H4 (cell line): ENCODE measurements at places on chromosomes 6 and 20. TPM values are rescaled to one million over a fixed set of nuclear protein-coding genes. Genes with fewer than 3 reads are reported as not detected.

Gene C20orf204
- 0.08 TPM in 1 of 2 replicates, not detected in the other for total RNA-seq

Gene SIRPA
- total RNA-seq = 6.8 and 10.6 TPM in 2 replicates

Gene TRIM40
- total RNA-seq = not detected in 2 replicates

Gene MMP24
- total RNA-seq = 0.33 and 0.68 TPM in 2 replicates

Gene OR2H1
- total RNA-seq = not detected in 2 replicates

Gene CFB
- total RNA-seq = 1.5 and 4.3 TPM in 2 replicates

Gene RAET1G
- not detected in 2 replicates for total RNA-seq

Gene SFT2D1
- 16.0 and 27.6 TPM in 2 replicates for total RNA-seq

Gene MRPS10
- total RNA-seq = 73.5 and 84.6 TPM in 2 replicates

Gene RFX6
- total RNA-seq = not detected in 2 replicates

Gene PSORS1C2
- not detected in 2 replicates for total RNA-seq

Gene ENPP3
- not detected in 2 replicates for total RNA-seq

Gene NKX2-4
- 1.1 and 1.8 TPM in 2 replicates for total RNA-seq

Gene TTLL9
- 0.27 TPM in 1 of 2 replicates, not detected in the other for total RNA-seq

Gene MYB
- total RNA-seq = 0.39 and 1.1 TPM in 2 replicates

Gene ARFRP1
- 24.6 and 36.0 TPM in 2 replicates for total RNA-seq

Gene RNF182
- total RNA-seq = 3.5 and 7.2 TPM in 2 replicates

Gene RTEL1
- 8.6 and 11.6 TPM in 2 replicates for total RNA-seq

Gene DLGAP4
- 10.2 and 12.4 TPM in 2 replicates for total RNA-seq

Gene TNFRSF6B
- total RNA-seq = 0.10 and 0.39 TPM in 2 replicates

Gene WFDC6
- total RNA-seq = not detected in 2 replicates

Gene RAMACL
- 0.04 and 0.08 TPM in 2 replicates for total RNA-seq

Gene EIF2S2
- total RNA-seq = 124 and 131 TPM in 2 replicates

Gene RAET1L
- total RNA-seq = 0.14 TPM in 1 of 2 replicates, not detected in the other

Gene FAXC
- 6.0 and 13.0 TPM in 2 replicates for total RNA-seq

Gene ZNF184
- 7.3 and 10.2 TPM in 2 replicates for total RNA-seq

Gene EPPIN
- not detected in 2 replicates for total RNA-seq

Gene BHLHE23
- total RNA-seq = not detected in 2 replicates

Gene SNAP91
- total RNA-seq = 0.43 and 1.6 TPM in 2 replicates

Gene TMC2
- total RNA-seq = not detected in 2 replicates

Gene SLC32A1
- not detected in 2 replicates for total RNA-seq

Gene BEND6
- total RNA-seq = 10.5 and 18.9 TPM in 2 replicates

Gene FAM83B
- total RNA-seq = not detected in 2 replicates

Gene COL20A1
- 0.27 TPM in 1 of 2 replicates, not detected in the other for total RNA-seq

Gene KHDC1L
- 1.3 TPM in 1 of 2 replicates, not detected in the other for total RNA-seq

Gene WFDC10B
- not detected in 2 replicates for total RNA-seq

Gene SRSF12
- total RNA-seq = not detected in 2 replicates

Gene SLC22A1
- total RNA-seq = not detected in 2 replicates

Gene SLPI
- total RNA-seq = 79.8 and 84.9 TPM in 2 replicates

Gene MRAP2
- not detected in 2 replicates for total RNA-seq

Gene FRK
- 0.21 and 0.39 TPM in 2 replicates for total RNA-seq

Gene LCA5
- 1.3 and 2.4 TPM in 2 replicates for total RNA-seq

Gene COL19A1
- 1.5 TPM in 1 of 2 replicates, not detected in the other for total RNA-seq

Gene SNAP25
- 0.74 and 1.2 TPM in 2 replicates for total RNA-seq

Gene SLC22A23
- 1.9 and 2.6 TPM in 2 replicates for total RNA-seq

Gene RAET1E
- not detected in 2 replicates for total RNA-seq

Gene HLA-DQA1
- not detected in 2 replicates for total RNA-seq

Gene OLIG3
- not detected in 2 replicates for total RNA-seq

Gene TMEM170B
- 0.95 and 1.3 TPM in 2 replicates for total RNA-seq

Gene CDK5RAP1
- 25.5 and 29.4 TPM in 2 replicates for total RNA-seq

Gene RPN2
- total RNA-seq = 380 and 405 TPM in 2 replicates

Gene PKHD1
- total RNA-seq = not detected in 2 replicates

Gene PNLDC1
- total RNA-seq = not detected in 2 replicates

Gene PTK7
- total RNA-seq = 46.0 and 57.7 TPM in 2 replicates

Gene WFDC5
- total RNA-seq = not detected in 2 replicates

Gene NKAPL
- total RNA-seq = not detected in 2 replicates

Gene PI16
- total RNA-seq = not detected in 2 replicates
